ENCODE measurements at places on chromosomes 5 and 9. TPM values are rescaled to one million over a fixed set of nuclear protein-coding genes. Genes with fewer than 3 reads are reported as not detected.

ANKDD1B gene
- not detected for total RNA-seq

LIX1 gene
- not detected for total RNA-seq

CAVIN4 gene
- total RNA-seq = 0.64 TPM

ADAMTS19 gene
- total RNA-seq = 132 TPM

SOX30 gene
- total RNA-seq = not detected

SUB1 gene
- total RNA-seq = 287 TPM

PIP5KL1 gene
- total RNA-seq = 3.2 TPM

LRRC70 gene
- 12.1 TPM for total RNA-seq

ACSL6 gene
- total RNA-seq = not detected

TRIM14 gene
- 15.9 TPM for total RNA-seq

C5 gene
- total RNA-seq = 8.9 TPM

SLC31A2 gene
- total RNA-seq = 8.7 TPM

SPINK5 gene
- total RNA-seq = not detected

- DNase-seq = no peak
These were observed 28.7 kb upstream of the F2RL1 start for GRCh38 chr5:76789991-76790581.

GRCh38 chr5:4758550-4758949, 381.6 kb upstream of the ADAMTS16 start:
- DNase-seq = no peak

DNA sequence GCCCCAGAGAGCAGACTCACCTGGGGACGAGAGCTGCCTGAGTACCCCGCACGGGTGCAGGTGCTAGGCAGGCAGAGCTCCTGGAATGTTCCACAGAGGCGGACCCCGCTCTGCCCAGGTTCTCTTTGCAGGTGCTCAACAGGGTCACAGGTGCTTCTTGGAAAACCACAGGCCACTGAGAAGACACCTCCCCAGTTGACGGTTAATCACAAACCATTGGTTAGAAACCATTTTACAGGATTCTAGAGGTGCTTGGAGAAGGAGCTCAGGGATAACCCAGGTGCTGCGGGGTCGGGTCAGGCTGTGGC, 17.3 kb upstream of the SLC6A19 start:
- no peak for DNase-seq

DNA sequence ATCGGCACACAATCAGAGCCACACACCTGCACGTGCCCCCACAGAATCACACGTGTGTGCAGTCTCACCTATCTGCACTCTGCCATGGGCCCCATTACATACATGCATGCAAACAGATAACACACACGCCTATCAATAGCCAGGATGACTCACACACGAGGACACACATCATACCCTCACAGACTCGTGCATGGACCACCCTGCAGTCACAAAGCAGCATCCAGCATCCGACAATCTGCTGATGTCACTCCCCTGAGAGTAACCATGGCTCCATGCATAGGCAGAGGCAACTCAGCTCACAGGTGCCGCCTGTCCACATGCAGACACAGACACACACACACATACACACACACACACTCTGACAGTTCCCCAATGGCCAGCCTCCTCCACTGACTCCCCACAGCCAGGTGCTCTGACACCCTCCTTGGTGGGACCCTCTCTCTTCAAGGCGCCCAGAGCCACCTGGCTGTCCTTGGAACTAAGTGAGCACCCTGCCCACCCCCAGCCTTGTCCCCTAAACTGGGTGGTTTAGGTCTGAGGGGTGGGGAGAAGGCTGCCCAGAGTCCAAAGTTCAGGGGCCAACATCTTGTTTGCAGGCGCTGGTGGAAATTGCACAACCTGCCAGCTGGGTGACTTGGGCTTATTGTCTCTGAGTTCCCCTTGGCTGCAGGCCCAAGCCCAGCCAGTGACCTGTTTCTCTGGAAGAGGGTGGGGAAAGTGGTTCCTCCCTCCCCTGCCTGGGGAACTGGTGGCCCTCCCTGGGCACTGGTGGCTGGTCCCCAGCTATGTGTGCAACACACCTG, 34.6 kb upstream of the NEK6 start:
- peak; percentile 35 for DNase-seq

DNA sequence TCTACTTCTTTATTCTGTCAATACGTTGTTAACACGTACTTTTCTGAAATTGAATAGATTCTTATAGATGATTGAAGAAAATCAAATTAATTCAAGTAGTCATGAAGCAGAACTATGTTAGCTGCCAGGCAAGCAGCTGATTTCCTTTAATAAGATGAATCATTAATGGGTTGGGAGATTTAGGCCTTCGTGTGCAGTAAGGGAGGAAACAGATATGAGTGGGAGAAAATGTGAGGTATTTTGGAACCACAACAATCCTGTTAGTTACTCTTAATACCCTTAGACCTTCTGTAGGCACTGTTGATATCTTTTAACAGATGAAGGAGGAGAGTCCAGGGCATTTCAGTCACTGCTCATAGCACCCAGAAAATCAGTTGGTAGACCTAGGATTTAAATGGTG, 121.0 kb downstream of the AOPEP start:
- no peak for DNase-seq

GRCh38 chr9:107270082-107270481, 13.0 kb upstream of the RAD23B start:
- no peak for DNase-seq

GRCh38 chr5:18699681-18700080, 1065.4 kb downstream of the TAF11L14 start:
- DNase-seq = no peak

DNA sequence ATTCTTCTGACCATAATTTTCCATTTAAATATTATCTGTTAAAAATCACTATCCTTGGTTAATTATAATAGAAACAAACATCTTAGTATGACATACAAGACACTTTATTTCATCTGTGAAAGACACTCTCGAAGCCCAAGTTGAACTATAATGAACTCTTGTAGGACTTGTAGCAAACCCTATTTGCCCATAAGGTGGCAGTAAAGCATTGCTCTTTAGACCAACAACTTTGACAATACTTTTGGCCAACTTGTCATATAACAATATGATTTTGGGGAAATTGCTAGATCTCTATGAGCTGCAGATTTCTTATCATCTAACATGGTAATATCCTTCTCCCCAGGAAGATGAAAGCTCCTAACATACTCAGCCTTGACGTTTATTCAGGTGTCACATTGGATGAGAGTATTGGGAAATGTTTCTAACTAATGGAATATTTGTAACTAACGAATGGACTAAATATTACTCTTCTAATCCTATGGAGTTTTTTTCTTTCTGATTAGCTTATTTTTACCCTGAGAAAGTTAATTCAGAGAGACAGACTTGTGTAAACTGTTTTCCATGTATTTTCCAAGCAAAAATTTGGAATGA, 11.0 kb downstream of the SPINK14 start:
- DNase-seq = no peak

- no peak for DNase-seq
These were observed 226.4 kb downstream of the KIAA0825 start for GRCh38 chr5:94391996-94392395.

DNA sequence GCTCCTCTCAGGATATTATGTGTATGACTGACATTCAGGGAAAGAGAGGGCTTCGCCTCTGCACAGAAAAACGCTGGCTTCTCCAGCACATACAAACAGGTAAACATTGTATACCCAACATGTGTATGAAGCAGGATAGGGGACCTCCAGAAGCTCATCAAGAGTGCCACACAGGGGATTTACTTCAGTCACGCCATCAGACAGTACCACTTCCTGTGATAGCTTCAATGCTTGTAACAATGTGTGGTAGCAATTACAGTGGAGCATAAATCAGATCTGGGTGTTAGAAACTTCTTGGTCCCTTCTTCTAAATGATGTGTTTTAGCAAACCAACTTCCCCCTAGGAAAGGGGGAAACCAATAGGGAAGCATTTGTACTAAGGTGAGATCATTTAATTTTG, 160.8 kb downstream of the TSSK1B start:
- DNase-seq = no peak

DNA sequence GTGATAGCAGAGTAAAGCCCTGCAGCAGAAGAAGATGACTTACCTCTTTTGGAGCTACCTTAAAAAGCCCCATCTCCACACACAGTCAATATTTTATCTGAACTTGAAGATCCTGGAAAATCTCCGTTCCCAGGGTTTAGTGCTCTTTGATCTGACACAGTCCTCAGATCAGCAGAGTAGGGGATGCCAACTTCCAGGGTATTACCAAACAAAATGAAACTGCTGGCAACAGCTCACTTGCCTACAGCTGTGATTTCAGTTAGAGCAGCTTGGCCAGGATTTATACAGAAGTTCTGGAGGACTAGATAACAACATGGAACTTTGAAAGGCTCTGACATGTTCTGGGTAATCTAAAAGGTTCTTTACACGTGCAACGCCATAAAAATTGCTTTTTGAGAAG, 1537.8 kb upstream of the ACO1 start:
- no peak for DNase-seq

- DNase-seq = no peak
These were observed 39.9 kb downstream of the COL15A1 start for GRCh38 chr9:98983295-98984268.

DNA sequence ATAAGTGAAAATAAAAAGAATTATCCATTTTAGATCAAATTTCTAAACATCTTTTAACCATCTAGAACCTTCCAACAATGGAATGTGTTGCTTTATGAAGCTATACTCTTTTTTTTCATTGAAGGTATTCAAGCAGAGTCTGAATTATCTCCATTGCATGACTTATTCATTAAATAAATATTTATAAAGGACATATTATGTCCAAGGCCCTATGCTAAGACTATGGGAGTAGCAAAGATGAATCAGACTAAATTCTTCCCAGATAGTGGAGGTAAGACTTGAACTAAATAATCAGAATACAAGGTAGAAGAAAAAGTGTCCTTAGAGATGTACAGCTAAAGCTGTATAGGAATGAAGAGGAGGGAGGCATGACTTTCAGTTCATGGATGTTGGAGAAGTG, 215.5 kb upstream of the RGMB start:
- no peak for DNase-seq

GRCh38 chr5:148996270-148996669, 66.6 kb downstream of the SH3TC2 start:
- DNase-seq = no peak

GRCh38 chr5:146910239-146910638, 31.7 kb upstream of the PPP2R2B start:
- DNase-seq = no peak

- DNase-seq = no peak
These were observed 181.3 kb downstream of the ESM1 start for GRCh38 chr5:54804086-54804485.

GRCh38 chr9:135387976-135388375, 91.6 kb upstream of the PPP1R26 start:
- no peak for DNase-seq

GRCh38 chr5:148684528-148684927, 30.2 kb upstream of the HTR4 start:
- DNase-seq = no peak

GRCh38 chr5:155293605-155294178, 280.1 kb downstream of the KIF4B start:
- DNase-seq = no peak

DNA sequence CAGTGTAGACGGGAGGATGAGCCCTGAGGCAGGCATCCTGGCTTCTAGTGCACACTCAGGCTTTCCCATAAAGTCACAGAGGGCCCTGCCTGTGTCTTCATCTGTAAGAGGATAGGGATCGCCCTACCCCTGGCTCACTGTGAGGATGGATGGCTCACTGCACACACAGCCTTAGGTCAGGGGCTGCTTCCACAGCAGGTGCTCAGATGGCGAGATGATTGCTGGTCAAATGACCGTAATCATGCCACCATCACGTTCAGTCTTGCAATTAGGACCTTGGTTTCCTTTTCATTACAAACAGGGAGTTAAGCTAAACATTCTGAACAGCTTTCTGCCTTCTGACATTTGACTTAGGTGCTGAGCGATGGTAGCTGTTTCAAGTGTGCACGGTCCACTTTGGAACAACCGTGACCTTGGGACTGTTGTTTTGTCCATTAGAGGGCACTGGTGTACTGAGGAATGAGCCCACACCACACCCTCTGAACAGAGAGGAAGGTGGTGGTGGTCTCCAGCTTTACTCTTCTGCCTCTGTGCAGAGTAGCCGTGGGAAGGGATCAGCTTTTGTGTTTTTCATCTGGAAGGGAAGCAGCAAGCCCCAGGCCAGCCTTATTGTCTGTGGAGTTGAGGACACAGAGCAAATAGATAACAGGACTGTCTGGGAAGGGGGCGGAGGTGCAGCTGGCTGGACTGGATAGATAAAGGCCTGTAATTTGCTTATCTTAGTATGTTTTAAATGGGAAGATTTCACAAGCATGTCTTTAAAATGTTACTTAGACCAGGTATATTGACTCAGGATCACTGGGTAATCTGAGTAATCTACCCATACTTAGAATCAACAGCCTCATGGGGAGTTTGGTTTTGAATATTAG, 183.1 kb downstream of the TRIO start:
- no peak for DNase-seq

GRCh38 chr9:68562461-68562860, 21.8 kb upstream of the TMEM252 start:
- DNase-seq = no peak

DNA sequence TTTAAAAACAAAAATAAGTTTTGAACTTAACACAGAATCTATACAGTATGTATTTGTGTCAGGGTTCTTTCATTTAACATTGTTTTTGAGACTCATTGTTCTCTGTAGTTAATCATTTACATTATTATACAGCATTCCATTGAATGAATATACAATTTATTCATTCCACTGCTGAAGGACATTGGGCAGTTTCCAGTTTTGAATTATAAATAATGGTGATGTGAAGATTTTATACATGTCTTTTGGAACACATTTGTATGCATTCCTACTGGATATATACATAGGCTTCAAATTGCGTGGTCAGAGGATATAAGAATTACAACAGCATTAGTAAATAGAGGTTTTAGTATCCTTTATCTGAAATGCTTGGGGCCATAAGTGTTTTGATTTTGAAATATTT, 72.0 kb downstream of the CEP120 start:
- DNase-seq = no peak

- no peak for DNase-seq
These were observed 92.2 kb upstream of the SARDH start for GRCh38 chr9:133830310-133830709.

DNA sequence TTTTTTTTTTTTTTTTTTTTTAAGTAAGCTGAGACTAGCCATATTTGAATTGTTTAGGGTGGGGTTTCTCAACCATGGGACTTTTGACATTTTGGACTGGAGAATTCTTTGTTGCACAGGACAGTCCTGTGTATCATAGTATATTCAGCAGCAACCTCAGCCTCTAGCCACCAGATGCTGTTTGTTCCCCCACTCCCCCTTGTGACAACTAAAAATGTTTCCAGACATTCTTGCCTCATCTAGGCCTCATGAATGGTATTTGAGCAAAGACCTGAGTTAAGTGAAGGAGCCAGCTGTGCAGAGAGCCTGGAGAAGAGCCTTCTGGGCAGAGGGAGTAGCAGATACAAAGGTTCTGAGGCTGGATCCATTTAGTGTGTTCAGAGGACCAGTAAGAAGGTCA, 155.9 kb downstream of the SGCD start:
- DNase-seq = no peak

- DNase-seq = no peak
These were observed 39.4 kb downstream of the UBE2QL1 start for GRCh38 chr5:6488021-6488420.

- no peak for DNase-seq
These were observed 83.9 kb upstream of the ZBTB43 start for GRCh38 chr9:126720661-126721563.
